CD4-positive, alpha-beta memory T cell (primary cell): ENCODE measurements at places on chromosomes 2 and 18.

DNA sequence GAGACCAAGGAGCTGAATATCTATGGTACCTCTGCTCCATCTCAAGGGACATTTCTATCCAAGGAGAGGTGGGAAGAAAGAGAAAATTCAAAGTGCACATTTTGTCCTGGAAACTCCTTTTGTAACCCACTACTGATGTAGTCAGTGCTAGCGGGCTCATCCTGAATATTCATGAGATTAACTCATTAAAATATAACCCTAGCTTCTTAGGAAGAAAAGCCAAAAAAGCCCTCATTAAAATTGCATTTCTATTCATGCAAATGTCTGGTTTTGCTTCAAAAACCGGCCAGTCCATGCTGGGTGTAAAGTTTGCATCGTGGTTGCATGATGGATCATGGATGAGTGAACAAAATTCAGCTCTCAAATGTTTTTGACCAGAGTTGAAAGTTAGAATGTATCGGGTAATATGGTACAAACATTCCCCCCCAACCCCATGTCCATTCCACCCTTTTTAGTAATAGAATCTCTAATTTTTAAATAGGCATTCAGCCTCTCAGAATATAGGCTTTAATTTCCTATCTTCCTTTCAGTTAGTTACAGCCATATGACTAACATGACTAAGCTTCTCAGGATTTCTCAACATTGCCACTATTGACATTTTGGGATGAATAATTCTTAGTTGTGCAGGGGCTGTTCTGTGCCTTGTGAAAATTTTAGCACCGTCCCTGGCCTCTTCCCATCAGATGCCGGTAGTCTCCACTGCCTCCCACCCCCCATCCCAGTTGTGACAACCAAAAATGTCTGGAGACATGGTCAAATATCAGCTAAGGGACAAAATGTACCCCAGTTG, 104.2 kb upstream of the RND3 start:
- no peak for DNase-seq

- no peak for DNase-seq
Observed at GRCh38 chr18:6001867-6002266, 106.5 kb upstream of the TMEM200C start.

DNA sequence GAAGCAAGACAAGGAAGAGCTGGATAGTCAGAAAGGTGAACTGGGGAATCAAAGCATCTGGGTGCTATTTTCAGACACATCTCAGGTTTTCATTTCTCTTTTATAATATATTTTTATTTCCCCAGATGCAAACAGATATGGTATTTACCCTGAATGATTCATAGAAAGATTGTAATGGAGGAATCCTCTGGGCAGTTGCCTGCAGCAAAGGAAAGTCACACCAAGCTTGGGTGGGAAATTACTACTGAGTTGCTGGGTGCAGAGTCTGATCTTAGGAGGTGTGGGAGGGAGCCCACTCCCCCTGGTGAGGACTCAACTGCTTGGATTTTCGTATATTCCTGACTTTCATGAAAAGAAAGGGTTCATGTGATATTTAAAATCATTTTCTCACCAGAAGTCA, 2.1 kb downstream of the EFR3B start:
- DNase-seq: no peak

- DNase-seq: no peak
Observed at GRCh38 chr2:119647440-119648169, 31.4 kb upstream of the TMEM177 start.

DNA sequence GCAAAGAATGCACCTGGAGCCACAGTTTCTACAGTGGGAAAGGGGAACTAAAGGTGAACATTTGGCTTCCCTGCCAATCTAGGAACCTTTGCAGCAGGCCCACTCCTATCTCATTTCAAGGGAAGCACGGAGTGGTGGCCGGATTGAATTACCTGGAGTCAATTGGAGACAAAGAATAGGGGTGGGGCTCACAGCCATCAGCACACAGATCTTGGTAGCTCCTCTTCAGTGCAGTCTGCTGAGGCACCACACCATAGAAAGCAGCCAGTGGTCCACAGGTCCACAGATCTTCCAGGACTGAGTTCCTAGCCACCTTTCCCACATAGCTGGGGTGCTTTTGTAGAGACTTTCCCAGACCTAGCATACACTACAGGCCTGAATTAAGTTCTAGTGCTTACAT, 43.5 kb upstream of the NXPH2 start:
- DNase-seq: no peak

DNA sequence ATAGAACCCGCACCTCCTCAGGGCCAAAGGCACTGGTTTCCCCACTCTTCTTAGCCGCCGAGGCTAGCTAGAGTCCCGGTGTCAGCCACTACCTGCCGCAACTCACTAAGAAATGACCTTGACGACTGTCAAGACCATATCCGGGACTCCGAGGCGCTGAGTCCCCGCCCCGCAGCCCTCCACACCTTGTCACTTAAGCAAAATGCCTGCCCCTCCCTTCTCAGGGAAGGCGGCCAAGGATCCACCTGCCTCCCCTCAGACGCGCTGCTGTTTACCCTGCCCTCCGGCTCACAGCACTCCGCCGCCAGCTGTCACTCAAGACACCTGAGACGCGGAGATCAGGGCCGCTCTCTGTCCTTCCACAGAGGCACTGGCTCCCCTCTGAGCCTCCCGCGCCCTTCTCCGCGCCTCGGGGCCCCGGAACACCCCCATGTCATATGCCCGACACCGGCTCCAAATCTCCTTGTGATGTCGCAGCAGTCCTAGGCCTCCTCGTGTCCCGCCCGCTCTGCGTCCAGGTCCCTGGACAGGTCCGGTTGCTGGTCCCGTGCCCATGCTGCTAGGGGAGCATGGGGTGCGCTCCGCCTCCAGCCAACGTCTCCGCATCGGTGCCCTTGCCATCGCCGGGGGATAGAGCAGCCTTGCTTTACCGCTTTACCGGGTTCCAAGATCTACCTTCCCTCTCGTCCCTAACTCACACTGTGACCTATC, 32.5 kb upstream of the REG3G start:
- no peak for DNase-seq

DNA sequence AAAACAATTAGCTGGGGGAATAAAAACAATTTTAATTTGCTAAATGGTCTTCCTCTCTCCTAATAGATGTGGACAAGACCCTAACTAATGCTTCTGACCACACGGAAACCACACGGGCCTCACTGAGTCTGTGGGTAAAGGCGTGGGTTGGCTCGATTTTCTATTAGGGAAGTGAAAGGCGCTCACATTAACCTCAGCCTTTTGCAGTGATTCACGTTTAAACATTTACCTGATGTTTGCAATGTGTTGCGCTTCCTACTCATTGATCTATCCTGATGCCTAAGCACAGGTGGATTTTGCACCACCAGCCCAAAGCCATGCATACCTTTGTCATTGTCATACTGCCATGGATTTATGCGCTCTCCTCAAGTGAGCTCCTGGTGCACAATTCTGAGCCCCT, 35.6 kb upstream of the NRP2 start:
- DNase-seq: no peak

DNA sequence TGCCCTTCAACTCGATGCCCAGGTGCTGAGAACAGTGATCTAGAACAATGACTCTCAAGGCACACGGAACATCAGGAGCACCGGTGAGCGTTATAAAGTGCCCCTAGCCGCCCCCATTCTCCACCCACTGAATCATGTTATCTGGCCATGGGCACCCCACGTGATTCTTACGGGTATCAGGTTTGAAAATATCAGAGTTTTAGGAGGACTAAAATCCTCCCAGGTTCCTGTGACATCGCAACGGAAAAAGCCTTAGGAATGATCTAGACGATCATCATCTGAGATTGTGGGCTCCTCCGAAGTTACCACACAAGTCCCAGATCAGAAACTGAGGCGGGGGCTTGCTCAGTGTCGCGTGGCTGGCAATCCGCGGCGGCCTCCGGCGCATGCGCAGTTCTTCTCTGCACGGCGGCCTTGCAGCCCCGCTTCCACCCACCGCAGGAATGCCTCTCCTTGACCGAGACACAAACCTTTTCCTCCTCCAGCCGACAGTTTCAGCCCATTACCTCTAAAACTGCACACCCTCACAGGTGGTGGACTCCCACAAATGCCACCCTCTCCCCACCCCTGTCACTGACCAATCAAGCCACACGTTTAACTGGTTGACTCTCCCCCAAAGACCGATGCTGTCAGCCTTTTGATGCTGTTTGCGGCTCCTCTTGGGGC, 5.8 kb upstream of the MRPL33 start:
- DNase-seq: peak; percentile 38

DNA sequence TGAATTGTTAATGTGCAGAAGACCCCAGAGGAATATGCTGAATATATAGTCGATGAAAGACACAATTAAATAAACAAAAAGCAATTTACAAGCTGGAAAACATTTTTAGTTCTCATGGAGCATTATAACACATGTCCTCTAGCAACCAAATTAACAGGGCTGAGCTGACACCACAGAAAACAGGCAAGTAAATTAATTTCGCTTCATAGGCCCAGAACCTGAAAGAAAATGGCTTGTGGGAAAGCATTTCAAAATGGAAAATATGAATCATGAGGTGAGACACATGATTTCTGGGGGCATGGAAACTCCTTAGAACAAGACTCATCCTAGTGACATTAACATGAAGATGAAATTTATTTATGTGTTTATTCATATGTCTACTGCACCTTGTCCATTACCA, 25.0 kb upstream of the RNF152 start:
- DNase-seq: no peak

GRCh38 chr18:23165271-23166068, 30.2 kb downstream of the CABLES1 start:
- no peak for DNase-seq

DNA sequence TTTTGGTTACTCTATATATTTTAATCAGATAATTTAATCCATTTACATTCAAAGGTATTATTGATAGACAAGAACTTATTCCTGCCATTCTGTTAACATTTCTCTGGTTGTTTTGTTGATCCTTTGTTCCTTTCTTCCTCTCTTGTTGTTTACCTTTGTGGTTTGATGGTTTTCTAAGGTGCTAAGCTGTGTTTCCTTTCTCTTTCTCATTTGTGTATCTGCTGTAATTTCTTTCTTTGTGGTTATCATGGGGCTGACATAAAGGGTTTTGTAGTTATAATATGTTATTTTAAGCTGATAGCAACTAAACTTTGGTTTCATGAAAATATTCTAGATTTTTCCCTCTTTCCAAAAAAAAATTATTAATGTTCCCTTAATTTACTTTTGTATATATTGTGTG, 179.2 kb downstream of the NDUFA10 start:
- DNase-seq: no peak

GRCh38 chr2:183267148-183267827, 143.0 kb downstream of the NUP35 start:
- DNase-seq: no peak

GRCh38 chr2:193542762-193543161, 1348.0 kb upstream of the TMEFF2 start:
- no peak for DNase-seq

GRCh38 chr2:134259571-134259970, 5.7 kb downstream of the MGAT5 start:
- no peak for DNase-seq

- no peak for DNase-seq
Observed at GRCh38 chr2:112183327-112184025, 45.3 kb downstream of the FBLN7 start.

GRCh38 chr2:44779793-44780192, 161.7 kb upstream of the SIX3 start:
- DNase-seq: no peak

- DNase-seq: no peak
Observed at GRCh38 chr18:44859263-44859662, 178.6 kb downstream of the SETBP1 start.

- no peak for DNase-seq
Observed at GRCh38 chr2:216583606-216584005, 49.6 kb upstream of the IGFBP2 start.

DNA sequence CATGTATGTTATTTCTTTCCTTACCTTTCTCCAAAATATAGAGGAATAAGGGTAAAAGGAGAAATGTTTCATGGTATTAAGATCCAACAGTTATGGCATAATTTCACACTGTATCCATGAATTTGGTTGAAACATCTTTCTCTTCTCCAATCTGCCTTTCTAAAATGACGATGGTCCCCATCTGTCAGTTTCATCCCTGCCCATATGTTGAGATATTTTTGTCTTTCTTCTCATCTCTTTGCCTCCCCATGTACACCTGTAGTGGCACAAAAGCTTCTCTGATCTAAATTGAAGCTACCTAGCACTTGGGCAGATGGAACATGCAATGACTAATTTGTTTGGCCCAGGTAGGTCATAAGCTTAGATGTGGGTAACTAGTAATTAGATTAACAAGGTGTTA, 90.7 kb upstream of the LRRTM1 start:
- no peak for DNase-seq

- no peak for DNase-seq
Observed at GRCh38 chr2:62725712-62726055, 20.2 kb downstream of the EHBP1 start.

- DNase-seq: no peak
Observed at GRCh38 chr18:26802330-26803200, 62.9 kb downstream of the AQP4 start.

DNA sequence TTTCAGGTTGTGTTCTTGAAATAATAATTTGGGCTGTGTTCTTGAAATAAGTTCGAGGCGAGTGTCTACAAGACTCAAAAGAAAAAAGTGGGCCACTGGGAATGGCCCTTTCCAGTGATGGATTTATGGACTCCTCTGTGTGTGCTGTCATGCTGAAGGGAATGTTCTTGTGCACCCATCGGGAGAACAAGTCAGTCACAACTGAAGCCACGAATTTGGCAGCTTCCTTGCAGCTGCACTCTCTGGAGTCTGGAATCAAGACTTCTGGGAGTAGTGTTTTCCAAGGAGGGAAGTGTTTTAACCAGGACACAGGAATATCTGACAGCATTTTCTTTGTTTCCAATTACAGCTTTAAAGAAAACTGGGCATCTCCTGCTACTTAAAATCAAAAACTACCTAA, 620 bp downstream of the SLC14A1 start:
- no peak for DNase-seq

- DNase-seq: no peak
Observed at GRCh38 chr2:207504513-207505170, 25.1 kb upstream of the CREB1 start.

GRCh38 chr2:62814123-62814522, 108.6 kb downstream of the EHBP1 start:
- no peak for DNase-seq

- DNase-seq: peak; percentile 9
Observed at GRCh38 chr18:3067722-3068121, 54.8 kb upstream of the LPIN2 start.

DNA sequence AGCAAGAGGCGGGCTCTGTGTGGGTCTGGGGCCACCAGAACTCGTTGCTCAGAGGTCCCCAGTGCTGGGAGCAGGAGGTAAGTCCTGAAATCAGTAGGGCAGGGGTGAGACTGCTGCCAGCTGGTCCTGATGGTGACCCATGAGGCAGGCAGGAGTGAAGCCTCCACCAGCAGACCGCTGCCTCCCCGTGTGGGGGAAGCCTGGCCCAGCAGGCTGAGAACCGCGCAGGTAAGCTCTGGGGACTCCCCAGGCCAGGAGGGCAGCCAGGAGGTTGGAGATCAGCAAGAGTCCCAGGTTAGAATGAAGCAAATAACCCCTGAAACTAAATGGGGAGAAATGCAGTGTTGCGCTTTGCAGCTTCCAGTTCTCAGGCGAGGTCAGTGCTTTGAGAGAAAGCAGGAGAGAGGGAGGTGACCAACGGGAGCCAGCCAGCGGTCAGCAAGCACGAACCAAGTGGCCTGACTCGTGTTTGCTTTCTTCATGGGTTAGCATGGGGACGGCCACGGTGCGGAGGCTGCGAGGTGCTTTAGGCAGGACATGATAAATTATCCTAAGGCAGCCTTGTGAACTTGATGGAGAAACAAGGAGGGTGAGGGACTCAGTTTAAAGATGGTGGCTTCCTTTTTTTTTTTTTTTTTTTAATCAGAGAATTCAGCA, 26.2 kb downstream of the INHBB start:
- DNase-seq: no peak
